CD4-positive, CD25-positive, alpha-beta regulatory T cell (primary cell): ENCODE measurements at places on chromosomes 4 and X. TPM values are rescaled to one million over a fixed set of nuclear protein-coding genes. Genes with fewer than 3 reads are reported as not detected.

The CDS1 gene
- 0.22 TPM for total RNA-seq

- no peaks in the 10 kb centered on the region for H3K27me3 ChIP-seq
- no peaks in the 10 kb centered on the region for H3K36me3 ChIP-seq
- no peak overlapping the region for H3K4me3 ChIP-seq
- DNase-seq = no peak
- no peak overlapping the region for H3K27ac ChIP-seq
- no peaks in the 10 kb centered on the region for H3K4me1 ChIP-seq
These were observed 192.7 kb upstream of the S100G start for GRCh38 chrX:16457239-16457638.

DNA sequence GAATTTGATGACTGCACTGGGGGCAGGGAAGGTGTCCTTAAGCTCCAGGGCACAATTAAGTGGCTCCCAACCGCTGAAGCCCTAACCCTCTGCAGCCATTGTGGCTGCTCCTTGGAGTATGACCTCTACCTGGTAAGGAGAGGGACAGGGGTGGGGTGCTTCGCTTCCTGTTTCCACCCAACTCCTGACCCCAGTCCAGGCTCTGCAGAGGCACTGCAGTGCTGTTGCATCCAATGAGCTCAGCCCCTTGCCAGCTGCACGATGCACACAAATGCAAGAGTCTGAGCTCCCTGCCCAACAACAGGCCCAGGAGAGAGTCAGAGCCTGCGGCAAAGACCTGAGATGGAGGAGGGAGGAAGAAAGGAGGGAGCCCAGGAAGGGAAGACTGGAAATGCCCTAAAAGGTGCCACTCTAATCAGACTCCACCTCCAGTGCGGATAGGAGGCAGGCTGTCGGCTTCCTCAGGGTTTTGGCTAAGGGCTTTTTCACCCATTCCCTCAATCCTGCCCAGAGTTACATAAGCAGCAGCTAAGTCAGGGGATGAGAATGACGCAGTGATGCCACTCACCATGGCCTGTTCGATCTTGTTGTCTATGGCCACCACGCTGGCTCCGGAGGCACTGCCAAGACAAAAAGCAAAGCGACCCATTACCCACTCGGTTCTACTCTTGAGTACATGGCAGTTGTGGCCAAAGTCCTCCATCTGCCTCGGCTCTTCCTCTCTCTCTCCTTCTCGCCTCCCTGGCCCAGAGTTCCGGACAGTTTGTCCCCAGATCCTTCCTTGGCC, 60.1 kb downstream of the TSC22D3 start:
- peak overlapping the region; percentile 98 for H3K4me3 ChIP-seq
- no peaks in the 10 kb centered on the region for H3K27me3 ChIP-seq
- H3K27ac ChIP-seq = peak overlapping the region; percentile 97
- H3K4me1 ChIP-seq = peaks cover 61% of the 10 kb centered on the region
- H3K36me3 ChIP-seq = peaks cover 29% of the 10 kb centered on the region

DNA sequence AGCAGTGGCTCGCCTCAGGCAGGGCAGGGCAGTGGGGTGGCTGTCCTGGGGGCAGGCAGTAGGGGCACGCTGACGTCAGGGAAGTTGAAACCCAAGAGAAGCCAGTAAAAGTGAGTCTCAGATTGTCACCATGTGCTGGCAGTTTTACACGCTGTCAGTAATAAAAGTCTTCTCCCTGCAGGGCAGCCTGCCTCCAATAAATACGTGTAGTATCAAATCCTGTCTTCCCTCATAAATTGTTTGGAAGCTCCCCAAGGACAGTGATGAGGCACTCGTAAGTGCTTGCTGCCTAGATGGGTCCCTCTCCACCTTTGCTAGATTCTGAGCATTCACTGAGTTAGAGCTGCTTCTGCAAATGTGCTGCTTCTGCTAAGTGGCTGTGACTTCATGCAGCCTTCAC, 60.8 kb upstream of the MSANTD1 start:
- H3K4me3 ChIP-seq = no peak overlapping the region
- peaks cover 54% of the 10 kb centered on the region for H3K36me3 ChIP-seq
- peaks cover 5% of the 10 kb centered on the region for H3K4me1 ChIP-seq
- H3K27me3 ChIP-seq = no peaks in the 10 kb centered on the region
- no peak overlapping the region for H3K27ac ChIP-seq
- DNase-seq = no peak

The GPR78 gene
- total RNA-seq = not detected

- no peak overlapping the region for H3K4me3 ChIP-seq
- no peaks in the 10 kb centered on the region for H3K27me3 ChIP-seq
- DNase-seq = no peak
- H3K36me3 ChIP-seq = no peaks in the 10 kb centered on the region
These were observed 36.6 kb downstream of the FHL1 start for GRCh38 chrX:136183917-136184316.

DNA sequence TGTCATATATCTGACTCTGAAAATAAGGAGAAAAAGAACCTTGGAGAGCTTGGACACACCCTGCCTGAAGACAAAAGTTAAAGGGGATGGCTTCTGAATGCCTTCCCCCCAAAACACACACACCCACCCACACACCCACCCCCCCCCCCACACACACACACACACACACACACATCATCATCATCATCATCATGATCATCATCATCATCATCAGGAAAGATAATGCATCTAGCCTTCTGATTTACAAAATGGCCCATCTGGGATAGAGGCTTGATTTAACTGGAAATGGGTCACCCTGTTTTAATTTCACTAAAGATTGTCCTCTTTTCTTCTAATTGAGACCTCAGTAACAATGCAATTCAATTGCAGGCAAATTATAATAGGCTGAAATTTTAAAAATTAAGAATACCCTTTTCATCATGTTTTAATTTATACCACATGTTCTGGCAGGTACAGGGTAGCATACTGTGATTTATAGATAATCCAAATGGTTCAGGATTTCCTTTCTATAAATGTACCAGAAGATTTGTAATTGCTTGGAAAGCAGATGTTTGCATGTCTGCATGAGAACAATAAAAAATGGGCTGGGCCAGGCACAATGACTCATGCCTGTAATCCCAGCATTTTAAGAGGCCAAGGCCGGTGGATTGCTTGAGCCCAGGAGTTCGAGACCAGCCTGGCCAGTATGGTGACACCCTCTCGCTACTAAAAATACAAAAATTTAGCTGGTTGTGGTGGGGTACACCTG, 56.5 kb downstream of the TRIM2 start:
- H3K27ac ChIP-seq = no peak overlapping the region
- no peak for DNase-seq
- no peaks in the 10 kb centered on the region for H3K36me3 ChIP-seq
- H3K4me1 ChIP-seq = no peaks in the 10 kb centered on the region
- H3K27me3 ChIP-seq = peaks cover 17% of the 10 kb centered on the region

GRCh38 chrX:129954804-129955203, 27.6 kb upstream of the BCORL1 start:
- no peak overlapping the region for H3K4me3 ChIP-seq
- H3K36me3 ChIP-seq = no peaks in the 10 kb centered on the region
- H3K4me1 ChIP-seq = peaks cover 14% of the 10 kb centered on the region
- no peaks in the 10 kb centered on the region for H3K27me3 ChIP-seq

The COL25A1 gene
- total RNA-seq = not detected

The AMTN gene
- total RNA-seq = not detected

GRCh38 chrX:18220786-18221185, at the start of gene BEND2:
Gene BEND2, minus strand, starts transcription at chrX:18220886. Its CDS starts 136 bp downstream, at chrX:18220750.
- H3K27ac ChIP-seq = no peak within 1 kb of the TSS
- no peak within 1 kb of the TSS for H3K4me3 ChIP-seq
- no peaks in the 10 kb centered on the region for H3K36me3 ChIP-seq
- DNase-seq = no peak
- no peaks in the 10 kb centered on the region for H3K4me1 ChIP-seq

GRCh38 chrX:28498658-28499057, 88.6 kb upstream of the IL1RAPL1 start:
- no peaks in the 10 kb centered on the region for H3K36me3 ChIP-seq
- no peak for DNase-seq
- H3K27ac ChIP-seq = no peak overlapping the region
- no peaks in the 10 kb centered on the region for H3K4me1 ChIP-seq

DNA sequence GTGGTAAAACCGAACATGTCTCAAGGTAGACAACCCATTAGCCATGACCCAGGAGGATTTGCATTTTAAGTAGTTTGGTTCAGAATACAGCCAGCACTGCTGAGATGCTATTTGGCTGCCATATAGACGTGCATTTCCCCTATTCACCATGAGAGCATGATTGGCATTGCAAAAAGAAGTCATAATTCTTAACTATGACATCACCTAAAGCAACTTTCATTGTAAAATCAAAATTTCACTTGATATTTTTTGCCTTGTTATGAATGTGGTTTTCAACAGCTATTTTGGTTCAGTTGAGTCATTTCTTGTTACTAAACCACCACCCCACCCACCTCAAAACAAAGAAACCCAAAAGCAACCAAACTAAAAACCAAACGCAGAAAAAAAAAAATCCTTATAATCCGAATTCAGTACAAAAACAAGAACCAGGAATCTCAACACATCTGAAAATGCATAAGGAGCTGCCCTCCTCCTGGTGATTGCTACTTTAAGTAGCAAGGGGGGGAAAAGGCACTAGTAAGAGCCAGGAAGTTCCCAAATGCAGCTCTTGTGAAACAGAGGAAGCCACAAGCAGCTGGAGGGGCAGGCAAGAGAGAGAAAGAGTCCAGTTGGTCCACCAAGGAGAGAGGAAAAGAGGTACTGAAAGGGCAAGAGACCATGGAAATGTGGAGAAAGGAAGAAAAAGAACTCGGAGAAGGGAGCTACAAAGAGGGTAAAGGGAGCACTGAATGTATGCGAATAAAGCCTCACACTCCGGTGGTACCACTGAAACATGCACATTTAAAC, 3.1 kb downstream of the SLITRK4 start:
- H3K27ac ChIP-seq = no peak overlapping the region
- no peak overlapping the region for H3K4me3 ChIP-seq
- no peaks in the 10 kb centered on the region for H3K4me1 ChIP-seq
- H3K36me3 ChIP-seq = no peaks in the 10 kb centered on the region
- H3K27me3 ChIP-seq = no peaks in the 10 kb centered on the region

The SPON2 gene
- total RNA-seq = 23.9 TPM

The ZNF827 gene
- total RNA-seq = 6.0 TPM

DNA sequence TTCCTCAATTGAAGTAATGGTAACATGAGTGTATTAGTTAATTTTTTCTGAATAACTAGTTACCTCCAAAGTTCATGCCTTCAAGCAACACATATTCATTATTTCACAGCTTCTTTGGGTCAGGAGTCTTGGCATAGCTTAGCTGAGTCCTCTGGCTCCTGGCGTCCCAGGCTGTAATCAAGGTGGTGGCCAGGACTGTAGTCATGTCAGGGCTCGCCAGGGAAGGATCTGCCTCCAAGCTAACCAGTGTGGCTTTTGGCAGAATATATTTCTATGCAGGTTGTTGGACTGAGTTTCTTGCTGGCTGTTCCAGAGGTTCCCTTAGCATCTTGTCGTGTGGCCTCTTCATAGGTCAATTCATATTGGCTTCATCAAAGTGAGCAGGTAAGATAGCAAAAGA, 10.0 kb upstream of the HS3ST1 start:
- no peaks in the 10 kb centered on the region for H3K27me3 ChIP-seq
- no peak overlapping the region for H3K27ac ChIP-seq
- H3K36me3 ChIP-seq = no peaks in the 10 kb centered on the region
- H3K4me1 ChIP-seq = no peaks in the 10 kb centered on the region

GRCh38 chr4:154189346-154189745, 302.3 kb downstream of the DCHS2 start:
- H3K27me3 ChIP-seq = no peaks in the 10 kb centered on the region
- no peaks in the 10 kb centered on the region for H3K36me3 ChIP-seq
- no peak overlapping the region for H3K27ac ChIP-seq
- no peaks in the 10 kb centered on the region for H3K4me1 ChIP-seq

DNA sequence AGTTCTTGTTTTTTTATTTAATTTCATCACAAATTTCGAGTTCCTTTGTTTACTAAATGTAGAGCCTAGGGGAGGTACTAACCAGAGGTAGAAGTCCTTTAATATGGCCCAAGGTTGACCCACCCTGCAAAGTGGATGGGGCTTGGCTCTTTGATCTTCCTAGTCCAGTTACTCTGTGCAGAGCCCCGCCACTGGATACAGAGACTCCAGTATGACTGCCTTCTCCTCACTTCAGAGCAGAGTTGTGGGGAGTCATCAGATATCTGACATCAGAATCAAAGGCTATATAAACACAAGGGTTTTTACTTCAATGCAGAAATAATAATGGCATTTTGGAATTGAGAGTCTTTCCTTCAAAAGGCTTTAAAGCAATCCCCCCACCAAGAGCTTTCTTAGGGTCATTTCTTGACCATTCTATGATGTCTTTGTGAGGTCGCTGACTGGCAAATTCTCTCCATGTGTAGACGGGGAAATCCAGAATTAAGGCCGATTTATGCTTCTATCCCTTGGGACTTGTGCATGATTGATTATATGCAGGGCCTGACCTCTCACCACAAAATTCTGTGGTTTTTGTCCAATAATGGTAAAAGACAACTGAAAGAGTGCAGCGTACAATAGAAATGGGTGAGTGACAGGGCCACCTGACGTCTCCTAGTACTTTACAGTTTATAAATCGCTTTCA, 88.3 kb upstream of the CITED1 start:
- H3K27ac ChIP-seq = no peak overlapping the region
- H3K36me3 ChIP-seq = no peaks in the 10 kb centered on the region
- H3K4me3 ChIP-seq = no peak overlapping the region

The KIAA0232 gene
- 25.3 TPM for total RNA-seq

- no peaks in the 10 kb centered on the region for H3K4me1 ChIP-seq
- H3K27ac ChIP-seq = no peak overlapping the region
- no peaks in the 10 kb centered on the region for H3K27me3 ChIP-seq
- H3K4me3 ChIP-seq = no peak overlapping the region
These were observed 76.0 kb downstream of the NAT8L start for GRCh38 chr4:2135083-2135482.

The SATL1 gene
- not detected for total RNA-seq

GRCh38 chrX:123665197-123665596, 67.7 kb downstream of the THOC2 start:
- H3K4me1 ChIP-seq = no peaks in the 10 kb centered on the region
- no peak for DNase-seq
- H3K27me3 ChIP-seq = no peaks in the 10 kb centered on the region
- H3K27ac ChIP-seq = no peak overlapping the region
- H3K36me3 ChIP-seq = peaks cover 29% of the 10 kb centered on the region

GRCh38 chrX:15525664-15526416, 25.2 kb downstream of the BMX start:
- no peak overlapping the region for H3K27ac ChIP-seq
- H3K4me1 ChIP-seq = no peaks in the 10 kb centered on the region
- H3K36me3 ChIP-seq = no peaks in the 10 kb centered on the region

The RHOXF1 gene
- total RNA-seq = 4.7 TPM

DNA sequence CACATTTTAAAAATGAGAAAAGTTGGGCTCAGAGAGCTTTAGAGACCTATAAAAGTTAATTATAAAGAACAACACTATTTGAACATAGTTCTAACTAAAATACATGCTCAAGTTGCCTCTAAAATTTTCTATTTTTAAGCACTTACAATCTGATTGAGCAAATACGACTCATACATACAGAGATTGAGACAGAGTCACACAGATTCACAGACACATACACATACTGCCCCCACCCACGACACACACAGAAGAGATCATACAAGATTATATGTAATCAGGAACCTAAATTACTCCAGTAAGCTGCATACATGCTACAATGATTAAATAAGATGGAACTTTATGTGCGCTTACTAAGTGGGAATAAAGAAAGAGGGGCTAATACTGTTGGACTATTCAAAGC, 2.7 kb upstream of the ASB5 start:
- H3K27me3 ChIP-seq = peaks cover 3% of the 10 kb centered on the region
- H3K4me3 ChIP-seq = no peak overlapping the region
- no peaks in the 10 kb centered on the region for H3K36me3 ChIP-seq
- no peaks in the 10 kb centered on the region for H3K4me1 ChIP-seq
- no peak overlapping the region for H3K27ac ChIP-seq
- DNase-seq = no peak

The NPY5R gene
- total RNA-seq = not detected

GRCh38 chr4:151955721-151956380, 195.0 kb upstream of the GATB start:
- DNase-seq = no peak
- H3K27me3 ChIP-seq = no peaks in the 10 kb centered on the region
- H3K36me3 ChIP-seq = no peaks in the 10 kb centered on the region
- no peak overlapping the region for H3K4me3 ChIP-seq

The WDR45 gene
- 85.6 TPM for total RNA-seq

The UGT2B10 gene
- not detected for total RNA-seq
